ENCODE measurements at places on chromosomes 7 and 10. TPM values are rescaled to one million over a fixed set of nuclear protein-coding genes. Genes with fewer than 3 reads are reported as not detected.

GRCh38 chr7:111011520-111011919 lies 79.4 kb upstream of the LRRN3 start:
- DNase-seq: no peak

DNA sequence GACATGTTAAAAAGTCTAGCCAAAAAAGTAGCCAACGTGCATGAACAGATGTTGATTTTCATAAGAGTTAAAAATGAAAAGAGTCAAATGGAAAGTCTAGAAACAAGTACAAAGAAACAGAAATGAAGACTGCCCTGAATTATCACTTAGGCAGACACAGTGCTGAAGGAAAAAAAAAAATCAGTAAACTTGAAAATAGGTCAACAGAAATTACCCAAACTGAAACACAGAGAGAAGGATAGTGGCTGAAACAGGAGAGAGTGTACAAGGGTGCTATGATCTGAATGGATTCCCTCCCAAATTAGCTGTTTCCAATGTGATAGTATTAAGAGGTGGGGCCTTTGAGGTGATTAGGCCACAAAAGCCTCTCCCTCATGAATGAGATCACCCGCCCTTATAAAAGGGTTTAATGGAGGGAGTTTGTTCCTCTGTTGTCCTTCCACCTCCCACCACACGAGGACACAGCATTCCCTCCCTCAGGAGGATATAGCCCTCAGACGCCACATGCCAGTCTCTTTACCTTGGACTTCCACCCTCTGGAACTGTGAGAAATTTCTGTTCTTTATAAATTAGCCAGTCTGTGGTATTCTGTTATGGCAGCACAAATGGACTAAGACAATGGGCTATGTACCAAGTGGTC lies 249.7 kb downstream of the AHR start:
- DNase-seq: no peak

GRCh38 chr7:70837589-70837988 lies 294.4 kb upstream of the GALNT17 start:
- DNase-seq: no peak

DNA sequence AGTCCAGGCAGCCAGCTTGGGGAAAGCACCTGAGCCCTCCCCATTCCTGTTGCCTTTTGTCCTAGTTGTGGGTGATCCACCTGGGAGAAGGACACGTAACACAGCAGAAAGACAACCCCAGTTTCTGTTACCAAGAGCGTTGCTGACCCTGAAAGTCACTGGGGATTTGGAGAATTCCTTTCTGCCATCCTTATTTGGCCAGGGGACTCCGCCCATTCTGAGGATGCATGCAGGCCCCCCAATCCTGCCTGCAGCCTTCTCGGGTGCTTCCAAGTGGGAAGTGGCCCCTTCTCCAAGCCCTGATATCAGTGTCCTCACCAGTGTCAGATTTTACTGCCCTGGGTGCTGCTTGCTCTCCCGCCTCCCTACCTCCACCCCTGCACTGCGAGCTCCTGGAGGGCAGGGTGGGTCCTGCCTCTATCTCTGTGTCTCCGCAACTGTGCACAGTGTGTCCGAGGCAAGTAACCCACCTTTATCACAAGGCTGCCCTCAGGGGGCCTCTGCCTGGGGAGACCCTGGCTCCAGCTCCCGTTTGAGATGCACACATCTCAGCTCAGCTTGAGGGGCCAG lies 9.2 kb upstream of the ADCY1 start:
- DNase-seq: no peak

TRAPPC14 gene
- total RNA-seq: 33.2 TPM

DNA sequence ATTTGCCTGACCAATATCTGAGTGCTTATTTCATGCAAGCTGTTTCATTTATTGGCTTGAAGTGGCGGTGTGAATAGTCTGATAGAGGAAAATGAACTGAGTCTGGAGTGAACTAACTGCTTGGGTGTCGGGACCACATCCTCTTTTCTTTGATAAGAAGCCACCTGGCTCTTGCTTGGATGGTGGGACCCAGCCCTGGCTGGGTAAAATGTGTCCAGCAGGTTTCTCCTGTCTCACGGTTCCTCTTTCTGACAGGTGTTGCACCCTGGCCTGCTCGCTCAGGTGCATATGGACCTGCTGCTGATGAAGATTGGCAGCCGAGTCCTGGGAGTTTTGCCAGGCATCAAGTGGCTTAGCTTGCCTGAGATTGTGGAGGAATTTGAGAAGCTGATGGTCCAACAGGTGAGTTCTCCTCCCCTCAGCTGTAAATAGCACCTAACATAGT lies 1.6 kb downstream of the ADCK2 start:
- no peak for DNase-seq

- no peak for DNase-seq
These were observed 3.4 kb downstream of the PRXL2A start for GRCh38 chr10:80411681-80412220.

GRCh38 chr10:44874166-44874565 lies 37.0 kb upstream of the TMEM72 start:
- DNase-seq: no peak

Data from CD8-positive, alpha-beta memory T cell (primary cell).